ENCODE measurements at places on chromosomes 2 and 18. TPM values are rescaled to one million over a fixed set of nuclear protein-coding genes. Genes with fewer than 3 reads are reported as not detected.

SLC16A14 gene
- polyA plus RNA-seq: 1.3 TPM

SPR gene
- 44.2 TPM for polyA plus RNA-seq

DNA sequence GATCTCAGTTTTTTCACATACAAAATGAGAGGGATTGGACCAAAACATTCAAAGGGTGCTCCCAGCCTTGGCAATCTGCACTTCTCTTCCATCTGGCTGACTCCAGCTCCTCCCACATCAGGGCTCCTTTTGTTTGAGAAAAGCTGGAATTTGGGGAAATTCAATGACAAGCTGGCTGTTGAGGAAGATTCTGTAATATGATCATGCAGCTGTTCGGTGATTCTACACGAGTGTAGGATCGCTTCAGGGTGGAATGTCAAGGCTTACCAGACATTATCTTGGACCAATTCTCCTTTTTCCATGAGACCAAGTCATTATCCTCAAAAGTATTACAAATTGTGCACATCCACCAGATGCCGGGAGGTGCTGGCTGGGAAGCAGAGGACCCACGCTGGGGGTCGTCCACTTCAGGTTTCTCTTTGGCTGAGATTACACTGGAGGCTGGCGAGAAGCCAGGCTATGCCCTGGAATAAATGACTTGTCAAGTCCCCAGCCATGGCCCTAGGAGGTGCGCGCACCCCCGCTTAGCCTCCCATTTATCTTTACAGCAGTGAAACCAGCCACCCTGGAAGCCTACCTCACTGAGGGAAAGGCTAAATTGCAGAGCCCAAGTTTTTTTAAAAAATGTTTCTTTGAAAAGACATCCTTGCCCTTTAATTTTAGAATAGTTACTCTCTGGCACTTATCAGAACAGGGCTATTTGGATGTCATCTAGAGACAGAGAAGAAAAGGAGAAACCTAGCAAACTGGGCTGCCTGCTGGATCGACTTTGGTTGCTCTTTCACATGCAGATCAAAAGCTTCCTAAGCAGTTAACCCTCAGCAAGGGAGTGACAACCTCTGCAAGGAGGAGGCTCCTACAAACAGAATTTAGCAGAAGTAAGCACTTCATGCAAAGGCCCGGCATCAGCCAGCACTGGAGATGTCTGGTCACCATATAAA lies 42.5 kb upstream of the LCLAT1 start:
- DNase-seq: no peak

DNA sequence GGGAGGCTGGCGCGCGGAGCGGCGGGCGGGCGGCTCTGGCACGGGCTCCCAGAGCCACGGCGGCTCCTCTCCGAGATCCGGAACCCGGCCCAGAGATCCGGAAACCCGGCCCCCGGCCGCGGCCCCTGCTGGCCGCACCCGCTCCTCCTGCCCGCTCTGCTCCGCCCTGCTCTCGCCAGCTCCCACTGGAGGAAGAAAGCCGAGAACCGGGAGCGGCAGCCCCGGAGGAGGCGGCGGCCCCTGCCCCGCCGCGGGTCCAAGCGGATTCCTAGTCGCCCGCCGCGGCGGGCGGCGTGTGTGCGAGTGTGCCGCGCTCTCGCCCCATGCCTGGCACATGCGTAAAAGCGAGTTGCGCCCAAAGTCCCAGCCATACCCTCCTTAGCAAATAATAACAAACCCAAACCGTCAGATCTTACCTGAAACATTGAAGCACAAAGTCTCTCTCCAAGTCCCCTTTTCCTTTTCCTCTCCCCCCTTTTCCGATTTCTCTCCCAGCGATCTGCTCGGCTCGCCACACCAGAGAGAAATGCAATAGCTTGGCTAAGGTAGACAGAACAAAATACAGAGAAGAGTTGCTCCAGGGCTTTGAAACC lies 108.7 kb upstream of the KCTD1 start:
- DNase-seq: peak; percentile 81

GRCh38 chr2:48391616-48392015 lies 138.3 kb upstream of the STON1 start:
- DNase-seq: peak; percentile 76

DNA sequence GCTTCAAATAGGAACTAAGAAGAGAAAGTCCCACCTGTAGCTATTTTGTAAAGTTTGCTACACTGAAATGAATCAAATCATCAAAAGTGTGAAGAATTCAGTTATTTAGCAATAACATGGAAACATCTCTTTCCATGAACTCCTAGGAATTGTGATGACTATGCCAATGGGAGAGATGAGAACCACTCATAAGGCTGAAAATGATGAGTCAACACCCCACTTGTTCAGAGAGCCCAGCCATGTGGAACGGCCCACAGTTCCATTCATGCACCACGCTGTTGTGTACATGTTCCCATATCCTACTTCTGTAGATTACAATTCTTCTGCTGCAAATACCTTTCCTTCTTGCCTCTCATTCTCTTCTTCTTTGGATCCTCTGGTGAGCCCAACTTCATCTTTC lies 645.5 kb upstream of the ID2 start:
- no peak for DNase-seq
